ENCODE measurements at places on chromosomes 1 and 21. TPM values are rescaled to one million over a fixed set of nuclear protein-coding genes. Genes with fewer than 3 reads are reported as not detected.

C1orf185 gene
- total RNA-seq: not detected

SGIP1 gene
- total RNA-seq: not detected

KCNJ6 gene
- 3.9 TPM for total RNA-seq

ITLN1 gene
- total RNA-seq: not detected

RNF187 gene
- 83.3 TPM for total RNA-seq

TTC22 gene
- not detected for total RNA-seq

FCRL5 gene
- total RNA-seq: 0.03 TPM

TLCD4 gene
- total RNA-seq: 12.1 TPM

BCAN gene
- 0.12 TPM for total RNA-seq

PDZK1 gene
- 0.72 TPM for total RNA-seq

LRRC8B gene
- total RNA-seq: 3.1 TPM

OR2T33 gene
- total RNA-seq: not detected

KCNH1 gene
- 2.0 TPM for total RNA-seq

CHIA gene
- not detected for total RNA-seq

DCST1 gene
- total RNA-seq: not detected

RNF186 gene
- total RNA-seq: not detected

ZNF496 gene
- total RNA-seq: 19.1 TPM

IL23R gene
- total RNA-seq: not detected

FCAMR gene
- not detected for total RNA-seq

TSPEAR gene
- total RNA-seq: not detected

PTGS2 gene
- total RNA-seq: 7.2 TPM

DNAH14 gene
- total RNA-seq: 13.3 TPM

RSPO1 gene
- total RNA-seq: 0.10 TPM

PDE4DIP gene
- total RNA-seq: 6.7 TPM

Data from A549 treated with Mapracorat at 1 μM for 4 hours (cell line).